SJSA1 (cell line): ENCODE measurements at places on chromosomes 12 and 14.
A peak's percentile ranks its signal among the peaks of the same experiment; 100 is the strongest.

DNA sequence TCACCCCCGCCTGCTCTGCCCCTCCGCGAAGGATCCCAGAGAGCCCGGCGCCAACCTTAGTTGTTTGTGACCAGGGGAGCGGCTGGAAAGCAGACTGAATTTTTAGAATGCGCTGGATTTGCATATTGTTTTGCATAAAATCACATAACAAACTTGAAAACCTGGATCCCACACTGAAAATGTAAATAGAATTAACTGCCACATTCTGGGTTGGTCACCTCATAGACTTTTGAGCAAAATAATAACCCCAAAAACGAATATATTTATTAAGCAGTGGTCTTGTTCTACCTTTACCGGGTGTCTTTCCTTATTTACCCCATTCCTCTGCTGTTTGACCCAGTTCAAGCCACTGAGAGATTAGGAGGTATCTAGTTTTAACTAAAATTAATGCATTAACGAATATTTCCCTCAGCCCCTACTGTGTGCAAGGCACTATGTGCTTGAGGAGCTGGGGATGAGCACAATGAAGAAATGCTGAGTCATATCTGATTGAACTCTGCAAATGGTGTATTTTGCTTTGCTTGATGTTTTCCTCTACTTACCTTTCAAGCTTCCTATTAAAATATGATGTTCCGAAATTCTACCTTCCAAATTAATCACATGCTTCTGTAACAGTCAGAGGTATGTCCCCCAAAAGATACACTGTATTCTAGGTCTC lies 438 bp upstream of the EGLN3 start:
- peaks cover 22% of the 10 kb centered on the region for H3K27me3 ChIP-seq
- no peaks in the 10 kb centered on the region for H3K36me3 ChIP-seq
- H3K4me3 ChIP-seq: peak overlapping the region; percentile 42
- no peak for DNase-seq

DNA sequence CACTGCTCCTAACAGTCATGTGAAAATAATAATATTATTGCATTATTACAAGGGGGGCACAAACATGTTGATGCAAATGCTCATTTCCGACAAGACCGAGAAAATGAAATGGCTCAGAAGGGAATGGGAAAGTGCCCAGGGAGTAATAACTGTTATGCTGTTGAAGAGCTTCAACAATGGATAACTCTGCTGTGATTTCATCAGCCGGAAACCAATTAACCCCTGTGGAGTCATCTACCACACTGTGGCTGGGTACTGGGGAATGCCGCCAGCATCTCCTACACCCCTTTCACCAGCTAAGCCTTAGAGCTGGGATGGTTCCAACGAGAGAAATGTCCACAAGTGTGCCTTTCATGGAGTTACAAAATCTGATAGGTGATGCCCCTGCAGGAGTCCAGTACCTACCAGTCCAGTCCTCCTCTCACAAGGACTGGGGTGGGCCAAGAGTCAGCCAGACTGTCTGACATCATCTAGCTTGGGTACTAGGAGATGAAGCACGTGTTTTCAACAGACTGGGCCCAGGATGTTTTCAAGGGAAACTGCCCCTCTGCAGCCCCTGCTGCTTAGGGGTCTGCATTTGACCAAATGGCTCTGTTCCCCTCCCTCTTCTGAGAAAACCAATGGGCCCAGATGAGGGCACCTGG lies 509.3 kb upstream of the CCDC196 start:
- H3K27me3 ChIP-seq: no peaks in the 10 kb centered on the region
- no peaks in the 10 kb centered on the region for H3K36me3 ChIP-seq
- H3K4me1 ChIP-seq: no peaks in the 10 kb centered on the region
- no peak overlapping the region for H3K27ac ChIP-seq

DNA sequence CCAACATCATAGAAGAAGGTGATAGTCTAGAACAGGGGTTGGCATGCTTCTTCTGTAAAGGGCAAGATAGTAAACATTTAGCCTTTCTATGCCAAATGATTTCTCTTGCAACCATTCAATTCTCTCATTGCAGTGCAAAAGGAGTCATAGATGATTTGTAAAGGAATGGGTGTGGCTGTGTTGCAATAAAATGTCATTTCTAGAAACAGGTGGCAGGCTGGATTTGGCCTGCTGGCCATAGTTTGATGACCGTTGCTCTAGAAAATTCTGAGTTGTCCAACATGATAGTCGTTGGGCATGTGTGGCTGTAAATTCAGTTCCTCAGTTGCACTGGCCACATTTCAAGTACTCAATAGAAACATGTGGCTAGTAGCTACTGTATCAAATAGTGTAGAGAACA lies 21.7 kb downstream of the SMCO2 start:
- no peaks in the 10 kb centered on the region for H3K27me3 ChIP-seq
- H3K4me1 ChIP-seq: peaks cover 1% of the 10 kb centered on the region
- no peak overlapping the region for H3K4me3 ChIP-seq
- H3K27ac ChIP-seq: no peak overlapping the region
- DNase-seq: no peak

- no peak overlapping the region for H3K4me3 ChIP-seq
- H3K27ac ChIP-seq: no peak overlapping the region
- H3K36me3 ChIP-seq: no peaks in the 10 kb centered on the region
- no peaks in the 10 kb centered on the region for H3K4me1 ChIP-seq
- H3K27me3 ChIP-seq: no peaks in the 10 kb centered on the region
Observed at GRCh38 chr14:65471038-65471878, 58.7 kb downstream of the FUT8 start.

DNA sequence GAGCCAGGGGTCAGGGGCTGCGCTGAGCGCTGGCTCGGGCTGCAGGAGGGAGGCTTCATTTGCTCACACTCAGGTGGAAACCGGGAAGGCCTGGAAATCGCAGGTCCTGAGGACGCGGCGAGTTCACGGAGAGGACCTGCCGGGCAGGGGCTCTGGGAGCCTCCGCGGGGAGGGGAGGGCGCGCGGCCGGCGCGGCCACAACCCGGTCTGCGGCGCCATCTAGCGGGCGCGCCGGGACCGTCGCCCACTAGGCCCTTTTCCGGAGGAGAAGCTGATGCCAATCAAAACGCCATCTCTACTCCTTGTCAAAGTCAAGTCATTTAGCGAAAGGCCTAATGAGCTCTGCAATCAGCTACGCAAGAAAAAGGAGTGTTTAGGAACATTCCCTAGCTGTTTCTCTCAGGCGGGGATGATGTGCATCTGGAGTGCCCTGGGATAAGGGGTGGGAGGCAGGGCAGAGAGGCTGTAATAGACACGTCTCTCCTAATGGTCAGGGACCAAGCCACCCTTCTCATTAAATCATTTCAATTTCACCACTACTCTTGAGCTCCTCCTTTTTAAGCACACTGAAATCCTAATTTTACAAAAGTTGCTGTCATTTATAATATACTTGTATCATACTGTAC lies 885.8 kb upstream of the TMEM132C start:
- H3K36me3 ChIP-seq: no peaks in the 10 kb centered on the region
- H3K27ac ChIP-seq: no peak overlapping the region
- peak; percentile 55 for DNase-seq
- H3K27me3 ChIP-seq: no peaks in the 10 kb centered on the region

DNA sequence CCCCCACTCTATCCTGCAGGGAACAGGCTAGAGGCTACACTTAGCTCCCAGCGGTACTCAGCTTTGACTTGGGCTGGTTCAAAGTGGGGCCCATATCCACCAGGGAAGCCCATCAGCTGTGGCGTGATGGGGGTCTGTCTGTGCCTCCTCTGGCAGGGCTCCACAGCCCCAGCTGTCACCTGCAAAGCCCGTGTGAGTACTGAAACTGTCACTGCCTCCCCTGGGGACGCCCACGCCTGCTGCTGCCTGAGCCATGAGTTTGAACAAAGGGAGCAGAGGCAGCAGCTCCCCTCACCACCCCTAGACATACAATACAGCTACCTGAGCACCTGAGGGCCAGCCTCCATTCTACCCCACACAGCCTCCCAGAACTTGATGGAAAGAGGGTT lies 5.0 kb downstream of the REM2 start:
- peaks cover 13% of the 10 kb centered on the region for H3K4me1 ChIP-seq
- H3K27ac ChIP-seq: no peak overlapping the region
- no peak overlapping the region for H3K4me3 ChIP-seq
- H3K27me3 ChIP-seq: no peaks in the 10 kb centered on the region
- H3K36me3 ChIP-seq: peaks cover 3% of the 10 kb centered on the region; the same call in 1 of the 2 replicates

DNA sequence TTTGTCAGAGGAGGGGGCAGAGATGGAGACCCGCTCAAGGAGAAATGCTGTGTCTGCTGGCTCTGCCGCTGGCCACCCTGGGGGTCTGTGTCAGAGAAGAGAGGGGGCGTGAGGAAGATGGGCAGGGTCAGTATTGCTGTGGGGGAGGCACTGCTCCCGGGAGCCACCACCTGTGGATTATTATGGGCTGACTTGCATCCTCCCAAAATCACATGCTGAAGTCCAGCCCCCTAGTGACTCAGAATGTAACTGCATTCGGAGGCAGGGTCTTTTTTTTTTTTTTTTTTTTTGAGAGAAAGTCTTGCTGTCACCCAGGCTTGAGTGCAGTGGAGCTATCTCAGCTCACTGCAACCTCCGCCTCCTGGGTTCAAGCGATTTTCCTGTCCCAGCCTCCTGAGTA lies 12.3 kb downstream of the ABCD4 start:
- no peak overlapping the region for H3K27ac ChIP-seq
- DNase-seq: no peak
- no peak overlapping the region for H3K4me3 ChIP-seq

DNA sequence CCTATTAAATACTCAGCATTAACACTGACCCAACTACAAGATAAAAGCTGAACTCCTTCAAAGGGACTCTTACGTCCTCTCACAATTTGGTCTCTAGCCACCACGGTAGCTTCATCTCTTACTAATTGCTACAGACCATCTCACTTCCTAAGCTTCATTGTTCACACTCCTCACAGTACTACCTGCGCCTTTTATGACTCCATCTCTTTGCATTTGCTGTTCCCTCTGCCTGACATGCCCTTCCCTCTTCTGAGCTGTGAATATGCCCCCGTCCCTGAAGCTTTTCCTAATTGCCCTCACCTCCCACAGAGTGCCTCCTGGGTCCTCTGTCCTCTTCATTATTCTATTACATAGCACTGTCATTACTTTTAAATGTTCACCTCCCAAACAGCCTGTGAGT lies 2.5 kb downstream of the EEA1 start:
- no peaks in the 10 kb centered on the region for H3K27me3 ChIP-seq
- peaks cover 25% of the 10 kb centered on the region for H3K4me1 ChIP-seq
- no peak for DNase-seq

DNA sequence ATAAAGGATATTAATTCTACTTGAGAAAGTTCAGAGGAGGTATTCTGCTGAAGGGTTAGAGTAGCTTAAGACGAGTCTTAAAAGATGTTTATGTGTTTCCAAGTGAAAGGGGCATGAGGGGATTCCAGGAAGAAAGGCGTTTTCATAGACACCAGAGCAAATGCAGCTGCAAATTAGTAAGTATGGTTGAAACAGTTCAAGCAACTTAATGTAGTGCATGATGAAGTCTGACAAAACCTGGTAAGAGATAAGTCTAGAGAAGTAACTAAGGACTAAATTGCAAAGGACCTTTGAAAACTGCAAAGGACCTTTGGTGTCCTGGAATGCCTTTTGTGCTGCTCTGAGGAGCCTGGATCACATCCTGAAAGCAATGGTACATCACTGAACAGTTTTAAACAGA lies 11.5 kb downstream of the LUM start:
- peak overlapping the region; percentile 78 for H3K27ac ChIP-seq
- peaks cover 39% of the 10 kb centered on the region for H3K36me3 ChIP-seq
- DNase-seq: peak; percentile 61
- no peak overlapping the region for H3K4me3 ChIP-seq
- H3K4me1 ChIP-seq: peaks cover 42% of the 10 kb centered on the region

DNA sequence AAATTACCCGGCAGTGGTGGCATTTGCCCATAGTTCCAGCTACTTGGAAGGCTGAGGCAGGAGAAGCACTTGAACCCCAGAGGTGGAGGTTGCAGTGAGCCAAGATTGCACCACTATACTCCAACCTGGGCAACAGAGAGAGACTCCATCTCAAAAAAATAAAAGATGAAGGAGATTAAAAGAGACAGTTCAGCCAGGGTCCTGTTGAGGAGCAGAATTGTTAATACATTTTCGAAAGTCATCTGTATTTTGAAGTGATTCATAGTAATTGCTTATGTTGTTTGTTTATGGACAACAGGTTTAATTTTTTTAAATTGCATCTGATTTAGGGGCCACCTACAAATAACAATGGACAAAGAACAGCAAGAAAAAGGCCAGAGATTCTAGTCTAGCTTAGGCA lies 112.9 kb downstream of the DIP2B start:
- no peak for DNase-seq
- peaks cover 84% of the 10 kb centered on the region for H3K4me1 ChIP-seq
- no peak overlapping the region for H3K27ac ChIP-seq
- H3K4me3 ChIP-seq: no peak overlapping the region

DNA sequence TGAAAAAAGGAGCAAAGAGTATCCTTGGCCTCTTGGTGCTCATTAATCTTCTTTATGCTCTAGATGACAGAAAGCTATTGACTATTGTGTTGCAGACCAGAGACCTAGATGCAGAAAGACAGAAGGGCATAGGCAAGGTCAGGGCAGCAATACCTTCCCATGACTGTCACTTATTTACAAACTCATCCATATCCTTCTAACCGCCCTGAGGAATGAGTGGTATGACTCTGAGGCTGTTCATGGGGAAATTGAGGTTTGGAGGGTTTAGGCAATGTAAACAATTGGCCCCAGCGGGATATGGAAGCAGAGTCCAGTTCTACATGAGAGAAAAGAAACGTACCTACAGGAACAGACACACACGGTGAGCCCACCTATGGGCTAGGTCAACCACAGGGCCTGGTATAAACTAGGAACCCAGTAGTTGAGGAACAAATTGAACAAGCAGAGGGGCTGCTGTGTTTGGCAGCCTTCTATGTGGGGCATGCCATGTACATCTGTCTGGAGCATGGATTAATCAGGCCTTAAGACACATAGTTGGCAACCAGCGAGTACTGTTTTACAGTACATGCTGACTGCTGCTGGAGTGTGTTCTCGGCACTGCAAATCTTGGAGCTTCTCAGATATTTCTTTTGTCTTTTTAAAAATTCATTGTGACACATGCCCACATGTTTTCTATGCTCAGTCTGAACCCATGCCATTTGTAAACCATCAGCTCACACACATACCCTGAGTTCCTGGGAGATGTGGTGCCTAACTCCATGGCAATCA lies 159.7 kb upstream of the NTF3 start:
- no peaks in the 10 kb centered on the region for H3K27me3 ChIP-seq
- H3K4me3 ChIP-seq: no peak overlapping the region
- H3K4me1 ChIP-seq: no peaks in the 10 kb centered on the region; the same call in 1 of the 2 replicates
- no peak overlapping the region for H3K27ac ChIP-seq

DNA sequence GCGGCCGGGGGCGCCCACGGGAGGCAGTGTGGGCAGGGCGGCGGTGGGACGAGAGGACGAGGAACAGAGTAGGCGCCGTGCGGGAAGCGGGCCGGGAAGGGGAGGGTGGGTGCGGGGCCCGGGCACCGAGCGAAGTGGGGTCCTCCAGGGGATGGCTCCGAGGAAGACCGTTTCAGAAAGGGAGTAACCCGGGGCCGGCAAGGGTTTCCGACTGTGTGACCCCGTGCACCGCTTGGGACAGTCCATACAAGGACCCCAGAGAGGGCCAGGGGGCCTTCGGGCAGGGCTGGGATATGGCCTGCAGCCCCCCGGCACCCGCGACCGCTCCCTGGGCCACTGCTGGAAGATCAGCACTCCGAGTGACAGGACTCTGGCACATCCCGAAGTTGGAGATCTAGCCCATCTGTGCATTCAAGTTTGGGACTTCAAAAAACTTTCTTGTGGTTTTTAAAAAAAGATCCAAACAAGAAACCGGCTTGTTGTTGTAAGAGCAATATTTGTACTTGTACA lies 448 bp downstream of the TSPAN9 start:
- no peak overlapping the region for H3K27ac ChIP-seq
- peak overlapping the region; percentile 88 for H3K4me3 ChIP-seq
- H3K4me1 ChIP-seq: peaks cover 13% of the 10 kb centered on the region
